ENCODE measurements at places on chromosomes 3 and 15. TPM values are rescaled to one million over a fixed set of nuclear protein-coding genes. Genes with fewer than 3 reads are reported as not detected.

Gene DYNLT2B
- total RNA-seq, result 11.1 TPM

Gene CRABP1
- total RNA-seq, result not detected

Gene PPM1L
- total RNA-seq, result 19.2 TPM

Gene PLCH1
- 1.9 TPM for total RNA-seq

Gene TF
- 0.03 TPM for total RNA-seq

Gene CEP70
- total RNA-seq, result 6.1 TPM

Gene DISP2
- total RNA-seq, result 0.81 TPM

Gene RASL12
- total RNA-seq, result not detected

Gene ROBO2
- total RNA-seq, result 0.55 TPM

Gene TLR9
- not detected for total RNA-seq

Gene MYO5A
- total RNA-seq, result 0.76 TPM

Gene SERPINI2
- not detected for total RNA-seq

Gene LYZL4
- not detected for total RNA-seq

Gene POTEB3
- not detected for total RNA-seq

Gene CHST2
- not detected for total RNA-seq

Gene CHAC1
- 16.6 TPM for total RNA-seq

Gene RBP2
- total RNA-seq, result not detected

Gene TMEM207
- not detected for total RNA-seq

Gene UROC1
- total RNA-seq, result not detected

Gene GATA2
- 123 TPM for total RNA-seq

Gene SIDT1
- 4.8 TPM for total RNA-seq

Gene ANKRD63
- not detected for total RNA-seq

Gene KLHL40
- total RNA-seq, result not detected

Gene WDR73
- 41.2 TPM for total RNA-seq

Gene CCDC13
- total RNA-seq, result not detected

Gene PCLAF
- total RNA-seq, result 80.0 TPM
